ENCODE measurements at places on chromosomes 16 and 17.

- DNase-seq: no peak
These were observed 94.4 kb upstream of the CPHXL start for GRCh38 chr16:75820672-75821071.

DNA sequence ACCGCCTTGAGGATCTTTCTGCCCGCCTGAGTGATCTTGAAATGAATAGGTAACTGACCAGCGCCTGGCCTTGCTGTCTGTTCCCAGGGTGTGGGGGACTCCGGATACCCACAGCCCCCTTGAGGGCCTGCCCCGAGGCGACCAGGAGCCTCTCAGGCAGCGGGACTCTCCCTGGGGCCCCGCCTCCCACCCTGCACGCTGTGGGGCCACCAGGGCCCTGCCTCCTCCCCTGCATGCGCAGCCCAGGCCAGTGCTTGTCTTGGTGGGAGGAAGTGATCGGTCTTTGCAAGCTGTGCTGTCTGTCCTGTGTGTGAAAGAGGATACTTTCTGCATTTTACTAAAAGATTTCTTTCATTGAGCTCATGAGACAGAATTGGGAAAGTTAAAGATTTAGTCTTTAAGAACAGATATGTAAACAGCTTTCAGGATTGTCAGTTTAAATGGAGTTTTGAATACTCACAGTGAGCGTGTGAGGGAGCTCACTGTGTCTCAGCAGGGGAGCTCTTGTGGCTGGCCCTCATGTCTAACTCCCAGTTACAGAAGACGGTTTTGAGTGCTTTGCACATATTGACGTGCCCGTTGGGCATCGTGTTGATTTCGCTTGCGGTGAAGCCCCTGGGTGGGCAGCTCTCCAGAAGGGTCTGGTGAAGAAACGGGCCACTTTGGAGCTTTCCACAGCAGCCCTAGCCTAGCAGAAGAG lies 36.1 kb upstream of the CAPN15 start:
- no peak for DNase-seq

GRCh38 chr17:6608321-6608720 lies 32.2 kb downstream of the KIAA0753 start:
- no peak for DNase-seq

DNA sequence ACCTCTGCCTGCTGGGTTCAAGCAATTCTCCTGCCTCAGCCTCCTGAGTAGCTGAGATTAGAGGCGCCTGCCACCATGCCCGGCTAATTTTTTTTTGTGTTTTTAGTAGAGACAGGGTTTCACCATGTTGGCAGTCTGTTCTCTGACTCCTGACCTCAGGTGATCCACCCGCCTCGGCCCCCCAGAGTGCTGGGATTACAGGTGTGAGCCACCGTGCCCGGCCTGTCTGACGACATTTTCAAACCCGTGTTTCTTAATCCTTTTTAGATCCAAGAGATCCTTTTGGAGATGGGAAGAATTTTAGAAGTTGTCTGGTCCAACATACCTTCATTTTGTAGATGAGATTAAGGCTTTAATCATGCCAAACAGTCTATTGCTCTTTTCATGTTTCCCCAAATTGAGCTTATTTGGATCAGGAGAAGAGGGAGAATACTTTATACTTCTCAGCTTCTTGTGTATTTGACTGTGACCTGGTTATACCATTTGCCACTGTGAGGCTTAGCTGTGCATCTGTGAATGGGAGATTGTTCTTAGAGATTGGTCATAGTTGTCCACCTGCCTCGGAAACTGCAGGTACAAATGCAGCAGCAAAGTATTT lies 25.8 kb downstream of the USP10 start:
- DNase-seq: no peak

DNA sequence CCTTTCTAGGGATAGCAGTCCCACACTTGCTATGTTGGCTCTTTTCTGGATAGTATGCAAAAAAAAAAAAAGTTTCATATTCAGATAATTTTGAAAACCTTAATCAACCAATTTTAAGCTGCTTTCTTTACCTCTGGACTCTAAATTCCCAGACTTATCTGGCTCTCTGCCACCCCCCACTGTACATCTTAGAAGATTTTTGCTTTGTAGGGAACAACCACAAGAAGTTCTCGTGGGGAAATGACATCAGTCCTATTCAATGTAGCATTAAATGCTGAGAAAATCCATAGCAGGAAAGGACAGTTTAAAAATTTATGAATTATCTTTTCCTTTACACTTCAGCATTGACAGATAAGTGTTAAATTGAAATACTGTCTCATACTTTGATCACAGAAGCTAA lies 562.7 kb upstream of the HSBP1 start:
- no peak for DNase-seq

- DNase-seq: no peak
These were observed 8.2 kb downstream of the PGAP3 start for GRCh38 chr17:39679521-39680192.
